ENCODE measurements at places on chromosomes 7 and 10. TPM values are rescaled to one million over a fixed set of nuclear protein-coding genes. Genes with fewer than 3 reads are reported as not detected.

DNA sequence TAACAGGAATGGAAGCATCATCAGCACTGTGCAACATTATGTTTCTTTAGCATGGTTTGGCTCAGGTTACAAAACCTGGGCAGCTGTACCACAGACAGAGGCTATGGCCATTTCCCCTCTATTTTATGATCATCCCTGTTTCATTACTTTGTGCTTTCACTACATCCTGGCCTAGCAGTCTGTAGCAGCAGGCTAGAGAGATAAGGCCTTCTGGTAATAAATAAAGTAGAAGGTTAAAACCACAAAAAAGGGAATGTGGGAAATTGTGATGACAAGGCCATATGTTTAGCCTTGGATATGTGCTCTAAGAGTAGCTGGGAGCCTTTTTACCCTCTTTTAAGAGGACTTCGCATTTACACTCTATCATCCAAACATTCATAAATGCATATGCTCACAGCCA is 266.2 kb upstream of the PHF14 start:
- no peak for DNase-seq
- no peak overlapping the region for H3K27ac ChIP-seq
- no peaks in the 10 kb centered on the region for H3K36me3 ChIP-seq

GRCh38 chr7:71191771-71192170 is 59.8 kb downstream of the GALNT17 start:
- H3K36me3 ChIP-seq = peaks cover 9% of the 10 kb centered on the region
- H3K27me3 ChIP-seq = no peaks in the 10 kb centered on the region
- no peak for DNase-seq
- H3K27ac ChIP-seq = no peak overlapping the region

Gene ASB15
- total RNA-seq = not detected

DNA sequence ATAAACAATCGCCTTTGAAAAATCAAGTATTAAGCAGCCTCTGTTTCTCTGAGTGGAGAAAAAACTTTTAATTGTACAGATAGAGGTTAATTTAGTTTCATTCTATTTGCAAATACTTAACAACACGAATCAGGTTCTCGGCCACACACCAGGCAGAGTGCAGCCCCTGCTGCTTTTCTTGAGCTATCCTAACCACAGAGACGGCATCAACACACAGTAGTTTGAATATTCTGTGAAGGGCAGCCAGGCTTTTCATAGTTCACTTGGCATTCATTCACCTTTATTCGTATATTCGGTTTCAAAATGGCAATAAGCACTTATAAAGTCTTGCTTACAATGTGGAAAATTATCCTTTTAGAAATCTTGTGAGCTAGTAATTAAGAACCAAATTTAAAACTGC is 5.7 kb downstream of the ADARB2 start:
- no peak for DNase-seq
- H3K36me3 ChIP-seq = no peaks in the 10 kb centered on the region
- H3K27me3 ChIP-seq = no peaks in the 10 kb centered on the region
- H3K4me3 ChIP-seq = no peak overlapping the region
- no peak overlapping the region for H3K27ac ChIP-seq

DNA sequence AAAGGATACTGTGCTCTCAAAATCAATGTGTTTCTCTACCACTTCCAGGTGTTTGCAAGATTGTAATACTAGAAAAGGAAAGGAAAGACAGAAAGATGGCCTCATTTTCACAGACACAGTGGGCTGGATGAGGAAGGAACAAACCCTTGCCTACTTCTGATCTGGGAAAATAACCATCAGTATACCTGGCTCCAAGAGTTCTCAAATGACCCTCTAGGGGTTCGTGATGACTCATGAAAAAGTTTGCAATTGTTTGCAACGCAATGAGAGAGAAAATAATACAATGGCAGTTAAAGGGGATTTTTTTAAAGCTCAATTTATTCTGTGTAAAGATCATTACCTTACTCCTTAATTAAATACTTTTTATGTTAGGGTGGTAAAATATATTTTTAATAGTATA is 197.6 kb upstream of the INHBA start:
- peaks cover 15% of the 10 kb centered on the region for H3K36me3 ChIP-seq
- no peak for DNase-seq
- H3K4me3 ChIP-seq = no peak overlapping the region
- no peaks in the 10 kb centered on the region for H3K27me3 ChIP-seq
- peaks cover 26% of the 10 kb centered on the region for H3K4me1 ChIP-seq
- H3K27ac ChIP-seq = peak overlapping the region; percentile 70

Gene AQP1
- 0.48 TPM for total RNA-seq

Gene SPDYE5
- total RNA-seq = not detected

DNA sequence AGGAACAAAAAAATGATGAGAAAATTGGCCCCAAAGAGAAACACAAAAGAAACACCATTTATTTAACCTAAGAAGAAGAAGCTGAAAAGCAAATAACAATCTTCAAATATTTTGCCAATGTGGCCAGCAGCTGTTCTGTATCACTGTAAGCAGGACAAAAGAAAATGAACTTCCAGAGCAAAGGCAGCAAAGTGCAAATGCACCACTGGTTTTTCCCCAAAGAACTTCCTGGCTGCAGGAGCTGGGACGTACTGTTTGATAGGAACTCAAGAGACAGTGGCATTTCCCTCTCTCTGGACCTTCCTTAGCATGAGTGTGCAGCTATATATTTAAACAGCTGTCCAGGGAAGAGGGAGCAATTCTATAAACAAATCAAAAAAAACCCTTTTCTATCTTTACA is 60.4 kb downstream of the RNLS start:
- H3K4me3 ChIP-seq = no peak overlapping the region
- H3K27ac ChIP-seq = no peak overlapping the region
- H3K4me1 ChIP-seq = peaks cover 13% of the 10 kb centered on the region
- H3K36me3 ChIP-seq = no peaks in the 10 kb centered on the region
- no peak for DNase-seq

- H3K27me3 ChIP-seq = peaks cover 2% of the 10 kb centered on the region
- no peaks in the 10 kb centered on the region for H3K36me3 ChIP-seq
- H3K4me3 ChIP-seq = no peak overlapping the region
- no peak overlapping the region for H3K27ac ChIP-seq
- DNase-seq = no peak
- H3K4me1 ChIP-seq = no peaks in the 10 kb centered on the region
Observed at GRCh38 chr7:45086331-45087065, 2.3 kb downstream of the NACAD start.

GRCh38 chr10:5524641-5525560 is at the start of gene CALML3:
TSS of gene CALML3 (plus strand) at chr10:5524961. CDS start at chr10:5525086, 125 bp downstream.
- no peak within 1 kb of the TSS for H3K27ac ChIP-seq
- no peaks in the 10 kb centered on the region for H3K4me1 ChIP-seq
- peaks cover 5% of the 10 kb centered on the region for H3K27me3 ChIP-seq
- no peak within 1 kb of the TSS for H3K4me3 ChIP-seq

DNA sequence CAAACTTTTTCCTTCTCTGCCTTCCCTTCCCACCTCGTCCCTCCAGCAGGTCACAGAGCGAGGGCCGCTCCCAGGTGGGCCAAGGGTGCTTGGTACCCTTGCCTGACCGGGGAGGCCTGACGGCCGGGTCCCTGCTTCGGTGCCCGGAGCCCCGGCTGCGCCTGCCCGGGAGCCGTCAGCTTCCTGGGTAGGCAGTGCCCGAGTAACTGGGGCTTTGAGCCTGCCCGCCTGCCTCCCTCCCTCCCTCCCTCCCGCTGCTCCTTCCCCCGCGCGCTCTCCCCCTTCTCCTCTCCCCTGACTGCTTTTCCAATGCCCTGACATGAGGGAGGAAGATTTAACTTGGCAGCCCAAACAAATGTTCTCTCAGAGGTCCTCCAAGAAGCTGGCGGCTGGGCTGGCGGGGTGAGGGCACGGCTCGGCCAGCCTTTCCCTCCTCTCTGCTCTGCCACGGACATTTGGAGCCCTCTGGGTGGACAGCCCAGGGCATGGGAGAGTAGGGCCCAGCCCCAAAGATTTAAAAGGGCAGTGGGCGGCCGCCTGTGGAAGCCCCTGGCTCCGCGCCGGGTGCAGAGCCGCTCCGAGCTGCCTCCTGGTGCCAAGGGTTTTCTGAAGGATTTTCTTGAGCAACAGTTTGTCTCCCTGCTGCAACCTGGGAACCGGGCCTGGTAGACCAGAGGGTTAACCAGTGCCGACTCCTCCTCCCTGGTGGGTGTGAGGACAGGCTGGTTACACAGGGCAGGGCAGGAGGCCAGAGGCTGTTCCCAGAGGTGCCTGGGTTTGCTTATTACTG is 2.0 kb downstream of the ZMIZ1 start:
- peak; percentile 77 for DNase-seq
- peak overlapping the region; percentile 97 for H3K4me3 ChIP-seq
- H3K36me3 ChIP-seq = no peaks in the 10 kb centered on the region
- H3K27ac ChIP-seq = peak overlapping the region; percentile 80
- H3K27me3 ChIP-seq = no peaks in the 10 kb centered on the region
- peaks cover 54% of the 10 kb centered on the region for H3K4me1 ChIP-seq

DNA sequence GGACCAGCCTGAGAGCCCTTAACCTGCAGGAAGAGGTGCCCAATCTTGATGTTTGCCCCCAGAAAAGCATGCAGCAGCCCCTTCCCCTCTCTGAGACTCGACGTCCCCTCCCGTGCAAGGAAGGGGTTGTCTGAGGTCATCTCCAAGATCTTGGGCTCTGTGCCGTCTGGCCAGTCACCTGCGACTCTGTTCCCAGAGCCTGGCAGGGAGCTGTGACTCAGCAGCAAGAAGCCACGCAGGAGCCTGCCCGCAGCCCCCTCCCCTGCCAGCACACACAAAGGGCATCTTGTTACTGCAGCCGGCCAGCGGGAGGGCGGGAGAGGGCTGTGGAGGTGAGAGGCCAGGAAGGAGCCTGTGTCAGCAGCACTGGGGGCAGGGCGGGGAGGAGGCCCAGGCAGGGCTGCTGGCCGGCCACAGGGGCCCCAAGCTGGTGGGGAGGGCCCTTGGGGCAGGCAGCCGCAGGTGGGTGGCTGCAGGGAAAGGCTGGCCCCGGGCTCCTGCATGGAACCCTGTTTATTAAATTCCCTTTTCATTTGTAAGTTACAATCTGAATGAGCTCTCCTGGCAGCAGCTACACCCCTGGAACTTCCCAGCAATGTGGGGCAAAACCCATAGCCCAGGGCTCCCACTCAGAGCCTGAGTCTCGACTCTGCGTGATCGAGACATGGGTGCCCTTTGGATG is 103.7 kb upstream of the ZMIZ1 start:
- no peak overlapping the region for H3K27ac ChIP-seq
- H3K27me3 ChIP-seq = peaks cover 2% of the 10 kb centered on the region
- H3K36me3 ChIP-seq = no peaks in the 10 kb centered on the region

DNA sequence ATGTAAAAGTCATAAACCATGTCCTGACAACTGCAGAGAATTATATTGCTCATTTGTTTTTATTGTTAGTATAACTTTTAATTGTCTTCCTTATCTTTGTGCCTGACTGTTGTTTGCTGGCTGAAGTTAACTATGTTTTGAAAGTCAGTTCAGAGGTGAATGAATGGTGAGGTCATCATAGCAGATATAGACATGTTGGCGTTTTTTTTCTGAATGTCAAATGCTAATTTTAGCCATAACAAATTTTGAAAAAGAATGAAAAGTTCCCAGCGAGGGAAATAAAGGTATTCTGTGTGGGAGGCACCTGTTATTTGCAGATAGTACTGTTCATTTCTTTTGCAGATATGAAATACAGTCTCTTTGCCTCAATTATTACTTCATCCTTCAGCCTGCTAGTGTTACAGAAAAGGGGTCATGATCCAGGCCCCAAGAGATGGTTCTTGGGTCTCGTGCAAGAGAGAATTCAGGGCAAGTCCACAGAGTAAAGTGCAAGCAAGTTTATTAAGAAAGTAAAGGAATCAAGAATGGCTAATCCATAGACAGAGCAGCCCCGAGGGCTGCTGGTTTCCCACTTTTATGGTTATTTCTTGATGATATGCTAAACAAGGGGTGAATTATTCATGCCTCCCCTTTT is 96.5 kb downstream of the CAMK1D start:
- peaks cover 17% of the 10 kb centered on the region for H3K4me1 ChIP-seq
- peaks cover 18% of the 10 kb centered on the region for H3K27me3 ChIP-seq
- H3K36me3 ChIP-seq = no peaks in the 10 kb centered on the region
- H3K4me3 ChIP-seq = no peak overlapping the region
- H3K27ac ChIP-seq = no peak overlapping the region

DNA sequence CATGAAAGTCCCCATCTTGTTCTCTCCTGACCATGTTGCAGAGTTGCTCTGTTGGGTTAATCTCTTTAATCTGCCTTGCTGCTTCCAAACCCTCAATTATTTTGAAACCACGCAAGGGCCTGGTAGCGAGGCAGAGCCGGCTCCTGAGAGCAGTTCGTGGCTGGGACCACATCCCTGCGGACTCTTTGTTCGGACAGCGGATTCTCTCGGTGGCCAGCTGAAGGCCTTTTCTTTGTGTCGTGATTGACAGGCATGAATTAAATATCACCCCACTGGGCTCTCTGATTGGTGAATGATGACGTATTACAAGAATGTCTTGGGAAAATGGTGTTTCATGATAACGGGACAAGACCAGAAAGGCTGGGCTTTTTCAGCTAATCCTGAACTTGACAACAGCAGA is 66.9 kb upstream of the ARHGAP21 start:
- DNase-seq = no peak
- no peaks in the 10 kb centered on the region for H3K36me3 ChIP-seq
- H3K27ac ChIP-seq = no peak overlapping the region
- H3K4me1 ChIP-seq = peaks cover 19% of the 10 kb centered on the region

- no peaks in the 10 kb centered on the region for H3K27me3 ChIP-seq
- H3K36me3 ChIP-seq = 0 out of 2 replicates have a peak, but pooled peaks cover 10% of the 10 kb centered on the region
- H3K27ac ChIP-seq = peak overlapping the region; percentile 74
Observed at GRCh38 chr7:17298840-17299482, 509 bp downstream of the AHR start.

DNA sequence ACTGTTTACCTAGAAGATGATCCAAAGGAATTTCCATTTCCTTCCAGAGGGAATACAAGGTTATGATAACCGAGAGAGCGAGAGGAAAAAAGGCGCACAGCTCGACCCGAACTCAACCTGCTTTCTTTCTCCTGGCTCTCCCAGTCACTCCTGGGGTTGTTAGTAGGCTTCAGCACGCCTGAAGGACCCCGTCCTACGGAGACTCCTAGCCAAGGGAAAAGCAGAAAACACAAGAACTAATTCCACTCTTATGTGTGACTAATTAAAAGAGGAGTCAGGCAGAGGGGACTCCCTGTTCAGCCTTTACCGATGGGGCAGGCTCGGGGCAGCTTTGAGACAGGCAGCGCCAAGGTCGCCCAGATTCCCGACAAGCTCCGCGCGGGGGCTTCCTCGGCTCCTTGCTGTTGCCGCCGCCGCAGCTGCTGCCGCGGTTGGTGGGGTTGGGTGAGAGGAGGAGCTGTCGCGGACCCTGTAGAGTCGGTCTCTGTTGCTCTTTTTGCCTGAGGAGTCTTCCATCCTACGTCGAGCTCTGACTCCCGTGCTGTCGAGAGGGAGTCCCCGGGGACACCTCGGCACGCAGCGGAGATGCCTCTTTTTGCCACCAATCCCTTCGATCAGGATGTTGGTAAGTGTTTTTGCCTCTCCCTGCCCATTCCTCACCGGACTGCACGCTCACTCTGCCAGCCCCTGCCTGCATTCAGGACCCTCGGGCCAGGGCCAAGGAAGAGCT is at the start of gene STAM:
TSS of gene STAM (plus strand) at position 397 of the 730 bp plus-strand sequence. CDS start at position 586, 189 bp downstream.
- peak within 1 kb of the TSS; percentile 97 for H3K4me3 ChIP-seq
- H3K27me3 ChIP-seq = no peaks in the 10 kb centered on the region
- peaks cover 47% of the 10 kb centered on the region for H3K36me3 ChIP-seq

DNA sequence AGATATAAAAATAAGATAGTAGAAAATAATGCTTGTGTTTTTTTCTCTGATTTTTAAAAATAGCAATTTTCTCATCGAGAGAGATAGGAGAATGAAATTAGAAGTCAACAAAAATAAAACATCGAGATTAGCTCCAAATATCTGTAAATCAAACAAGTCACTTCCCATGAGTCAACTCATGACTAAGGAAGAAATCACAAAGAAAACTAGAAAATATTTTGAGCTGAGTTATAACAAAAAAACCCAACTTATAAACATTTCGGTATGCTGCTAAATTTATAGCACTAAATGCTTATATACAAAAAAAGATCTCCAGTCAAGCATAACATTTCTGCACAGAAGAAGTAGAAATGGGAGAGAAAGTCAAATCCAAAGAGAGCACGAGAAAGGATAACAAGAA is 140.1 kb downstream of the ITGA8 start:
- peaks cover 20% of the 10 kb centered on the region for H3K36me3 ChIP-seq
- H3K4me1 ChIP-seq = peaks cover 44% of the 10 kb centered on the region
- peaks cover 3% of the 10 kb centered on the region for H3K27me3 ChIP-seq
- peak overlapping the region; percentile 77 for H3K4me3 ChIP-seq

Data from HFFc6 (cell line).